ENCODE measurements at places on chromosomes 7 and 10.

GRCh38 chr10:974038-974784 is 14.0 kb upstream of the GTPBP4 start:
- DNase-seq, result no peak

GRCh38 chr10:69723653-69724052 is 78.1 kb upstream of the COL13A1 start:
- no peak for DNase-seq

GRCh38 chr7:140262242-140262903 is 85.6 kb upstream of the KDM7A start:
- DNase-seq, result no peak

- no peak for DNase-seq
These were observed 591.9 kb upstream of the IGFBP3 start for GRCh38 chr7:46512891-46513413.

DNA sequence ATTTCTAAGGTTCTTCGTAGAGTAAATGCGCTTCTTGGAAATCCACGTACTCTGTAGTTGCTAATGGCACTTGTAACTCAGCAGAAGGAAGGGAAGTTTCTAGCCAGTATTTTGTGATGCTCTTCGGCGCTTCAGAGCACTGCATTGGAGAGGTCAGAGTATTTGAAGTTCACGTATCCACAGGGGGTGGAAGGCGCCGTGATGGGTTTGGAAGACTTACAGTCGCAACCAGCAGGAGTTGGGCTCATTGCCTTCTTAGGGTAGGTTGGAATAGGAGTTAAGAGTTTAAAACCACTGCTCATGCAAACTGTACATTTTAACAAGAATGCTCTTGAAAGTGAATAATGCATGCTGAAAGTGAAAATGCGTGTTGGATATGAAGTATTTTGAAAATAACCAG is 49.1 kb downstream of the SHH start:
- DNase-seq, result no peak

DNA sequence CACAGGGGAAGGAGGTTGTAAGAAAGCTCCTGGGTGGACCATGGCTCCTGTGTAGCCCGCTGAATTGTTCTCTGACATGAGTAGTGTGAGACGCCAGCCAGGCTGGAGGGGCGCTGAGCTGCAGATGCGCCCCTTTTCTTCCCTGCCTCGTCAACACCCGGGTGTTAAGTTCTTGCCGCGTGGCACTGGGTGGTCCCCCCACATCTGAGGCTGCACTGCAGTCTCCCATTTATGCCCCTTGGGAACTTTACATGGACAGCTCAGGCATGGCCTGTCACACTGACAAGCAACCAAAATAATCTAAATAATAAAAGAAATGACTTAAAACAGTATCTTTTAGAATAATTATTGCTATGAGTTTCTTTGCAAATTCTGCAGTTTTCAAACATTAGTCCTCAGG is 34.6 kb upstream of the HSPA12A start:
- DNase-seq, result no peak

GRCh38 chr7:137626469-137627067 is 220.2 kb downstream of the DGKI start:
- no peak for DNase-seq

- no peak for DNase-seq
These were observed 53.0 kb downstream of the PHYHIPL start for GRCh38 chr10:59229441-59229840.

DNA sequence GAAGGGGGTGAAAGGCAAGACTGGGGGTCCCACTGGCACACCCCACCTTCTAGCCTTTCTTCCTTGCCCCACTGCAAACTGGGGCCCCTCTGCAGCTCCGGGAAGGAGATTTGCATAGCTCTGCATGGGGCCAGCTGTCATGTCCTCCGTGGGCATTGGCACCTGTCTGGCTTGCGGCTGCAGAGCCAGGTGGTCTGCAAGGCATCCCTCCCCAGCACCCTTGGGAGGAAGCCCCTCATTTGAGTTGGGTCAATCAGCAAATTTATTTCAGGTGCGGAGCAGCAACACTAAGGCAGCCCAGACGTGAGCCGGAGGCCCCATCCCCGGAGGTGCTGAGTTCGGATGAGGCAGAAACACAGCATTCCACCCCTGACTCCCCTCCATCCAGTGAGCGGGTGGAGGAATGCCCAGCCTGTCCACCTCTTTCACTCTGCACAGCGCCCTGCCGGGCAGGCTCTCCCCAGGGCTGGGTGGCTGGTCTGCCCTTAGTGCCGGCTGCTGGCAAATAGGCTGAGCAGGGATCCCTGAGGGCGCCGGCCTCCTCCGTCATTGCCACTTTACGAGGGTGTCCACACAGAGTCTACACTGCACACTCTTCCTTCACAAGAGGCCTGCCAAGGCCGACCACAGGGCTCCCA is 143.2 kb downstream of the TCERG1L start:
- no peak for DNase-seq

GRCh38 chr7:36021917-36022550 is 131.0 kb upstream of the EEPD1 start:
- no peak for DNase-seq

- no peak for DNase-seq
These were observed 32.3 kb downstream of the SUV39H2 start for GRCh38 chr10:14910953-14911352.

GRCh38 chr7:136266457-136266856 is 289.3 kb upstream of the MTPN start:
- DNase-seq, result no peak

DNA sequence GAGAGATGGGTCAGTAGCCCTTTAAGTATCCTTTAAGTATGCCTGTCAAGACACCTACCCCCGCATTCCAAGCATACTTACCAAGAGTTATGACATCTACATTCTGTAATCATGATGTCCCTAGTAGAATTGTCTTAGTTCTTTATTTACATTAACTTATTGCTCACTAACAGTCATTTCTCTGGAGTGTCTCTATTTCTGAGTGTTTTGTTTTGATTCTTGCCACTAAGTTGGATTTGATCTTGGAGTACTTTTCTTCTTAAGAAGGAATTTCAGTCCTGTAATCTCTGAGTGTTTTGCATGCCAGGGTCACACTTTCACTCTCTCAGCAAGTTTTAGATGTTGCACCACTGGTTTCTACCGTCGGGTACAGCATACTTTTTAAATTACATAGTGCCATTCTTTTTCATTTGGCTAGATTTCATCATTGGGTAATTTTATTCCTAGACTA is 1053.9 kb downstream of the KCNMA1 start:
- no peak for DNase-seq

- no peak for DNase-seq
These were observed 1019.6 kb upstream of the SORCS1 start for GRCh38 chr10:108184114-108184513.

DNA sequence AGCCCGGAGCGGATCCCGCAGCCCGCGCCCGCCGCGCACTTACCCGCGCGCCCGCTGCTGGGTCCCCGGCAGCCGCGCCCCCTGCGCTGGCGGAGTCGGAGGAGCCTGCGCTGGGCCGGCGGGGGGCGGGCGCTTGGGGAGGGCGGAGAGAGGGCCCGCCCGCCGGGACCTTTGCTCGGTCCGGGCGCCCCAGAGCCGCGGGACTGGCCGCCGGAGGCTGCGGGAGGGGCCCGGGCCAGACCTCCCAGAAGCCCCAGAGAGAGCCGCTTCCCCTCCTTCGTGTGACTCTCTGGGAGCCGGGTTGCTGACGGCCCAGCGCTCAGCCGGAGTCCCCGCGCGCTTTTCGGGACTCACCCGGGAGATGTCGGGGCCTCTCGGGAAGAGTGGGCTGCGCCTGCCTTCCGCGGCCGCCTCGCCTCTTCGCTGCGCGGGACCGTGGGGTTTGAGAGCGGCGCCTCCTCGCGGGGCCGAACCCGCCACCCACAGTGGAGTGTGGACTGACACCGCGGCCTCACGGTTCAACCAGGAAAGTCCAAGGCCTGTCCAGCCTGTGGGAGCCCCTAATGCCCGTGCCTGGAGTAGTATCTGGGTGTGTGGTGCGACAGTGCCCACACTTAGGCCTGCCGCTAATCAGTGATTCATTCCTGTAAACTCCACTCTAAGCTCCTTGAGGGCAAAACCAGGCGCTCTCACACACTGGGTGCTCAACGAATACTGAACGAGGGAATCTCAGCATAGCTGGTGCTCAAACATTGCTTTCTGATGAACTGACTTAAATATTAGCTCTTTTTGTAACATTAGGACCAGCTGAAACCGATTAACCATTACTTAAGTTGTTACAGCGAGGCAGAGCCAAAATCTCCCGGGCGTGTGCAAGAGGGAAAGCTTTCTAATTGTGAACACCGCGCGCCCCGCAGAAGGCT is at the start of gene GSDME:
TSS of gene GSDME (minus strand) at position 112 of the 923 bp plus-strand sequence. CDS start 7,690 bp downstream, outside the sequence.
- DNase-seq, result no peak

GRCh38 chr7:130296221-130296951 is 3.4 kb downstream of the CPA4 start:
- no peak for DNase-seq

Measured in central memory CD8-positive, alpha-beta T cell (primary cell).